ENCODE measurements at places on chromosomes 4 and X.

DNA sequence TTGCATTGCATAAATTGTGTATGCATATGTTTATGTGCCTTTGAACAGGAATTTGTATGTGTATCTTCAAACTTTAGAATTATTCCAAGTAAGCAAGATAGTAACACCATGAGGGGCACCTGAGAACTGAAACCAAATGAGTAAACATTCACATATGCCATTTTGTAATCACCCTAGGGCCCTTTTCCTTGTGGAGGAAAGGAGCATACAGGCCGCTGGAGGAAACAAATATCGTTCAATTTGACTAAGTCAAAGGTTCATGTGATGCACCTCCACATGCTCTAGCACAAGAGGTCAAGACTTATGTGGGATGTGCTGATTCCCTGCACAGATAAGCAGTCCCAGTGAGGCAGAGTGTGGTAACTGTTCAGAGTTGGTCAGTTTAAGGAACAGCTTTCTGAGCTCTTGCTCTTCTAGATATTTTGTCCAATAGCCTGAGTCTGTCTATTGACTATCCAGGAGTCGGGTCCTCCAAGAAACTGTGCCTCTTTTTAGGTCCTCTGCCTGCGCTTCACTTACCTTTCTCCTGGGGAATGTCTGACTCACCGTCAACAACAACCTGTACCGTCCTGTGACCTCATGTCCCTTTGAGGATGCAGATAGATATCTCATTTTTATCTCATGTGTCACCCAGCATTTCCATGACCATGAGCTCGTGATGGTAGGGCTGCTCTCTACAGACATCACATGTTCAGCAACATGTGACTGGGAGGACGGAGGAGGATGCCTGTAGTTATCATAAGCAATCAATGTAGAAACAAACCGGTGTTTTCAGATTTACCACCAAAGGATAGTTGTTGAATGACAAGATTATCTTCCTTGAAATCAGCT, 196.9 kb downstream of the NWD2 start:
- DNase-seq = no peak

GRCh38 chrX:53262189-53262917, 19.0 kb downstream of the IQSEC2 start:
- DNase-seq = no peak

DNA sequence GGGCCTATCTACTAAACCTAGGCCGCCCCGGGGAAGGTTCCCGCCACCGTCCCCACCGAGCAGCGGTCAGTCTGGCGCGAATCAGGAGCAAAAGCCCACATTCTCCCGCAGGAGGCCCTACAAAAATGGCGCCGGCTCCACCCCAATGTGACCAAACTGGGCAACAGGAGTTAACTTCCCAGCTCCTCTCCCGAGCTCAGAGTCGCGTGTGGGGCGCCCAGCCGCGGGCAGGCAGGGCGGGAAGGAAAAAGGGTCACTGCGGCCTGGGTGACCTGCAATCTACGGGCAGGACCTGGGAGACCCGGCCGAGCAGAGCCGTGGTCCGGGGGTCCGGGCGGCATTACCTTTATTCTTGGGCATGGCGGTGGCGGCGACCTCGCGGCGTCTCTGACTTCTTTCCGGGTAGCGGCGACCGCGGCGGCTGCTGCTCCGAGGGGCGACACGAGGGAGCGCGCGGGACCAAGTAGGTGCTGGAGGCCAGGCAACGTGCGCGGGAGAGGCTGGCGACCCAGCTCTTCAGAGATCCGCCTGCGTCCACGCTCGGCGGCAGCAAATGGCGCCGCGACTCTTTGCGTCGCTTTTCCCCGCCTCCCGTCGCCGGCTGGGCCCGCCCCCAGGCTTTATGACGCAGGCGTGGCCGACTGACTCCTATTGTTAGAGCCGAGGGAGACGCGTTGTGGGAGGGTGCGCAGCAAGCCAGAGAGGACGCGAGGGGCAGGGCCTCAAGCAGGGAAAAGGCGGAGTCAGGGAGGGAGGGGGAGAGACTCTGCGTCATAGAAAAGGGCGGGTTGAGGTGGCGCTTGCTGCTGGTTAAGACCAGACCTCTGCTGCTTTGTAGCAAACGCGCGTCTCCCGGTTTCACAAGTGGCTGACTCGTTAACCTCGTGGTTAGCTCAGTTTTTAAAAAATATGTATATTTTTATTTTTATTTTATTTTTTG, at the start of gene EIF1AX:
TSS of gene EIF1AX (minus strand) at position 558 of the 940 bp plus-strand sequence. CDS start at position 360, 198 bp downstream.
- DNase-seq = peak; percentile 95

- DNase-seq = no peak
Measured at GRCh38 chrX:78747489-78747888, at the start of gene LPAR4. LPAR4 (plus strand) TSS chrX:78747720; CDS start chrX:78754870, 7,150 bp downstream.

DNA sequence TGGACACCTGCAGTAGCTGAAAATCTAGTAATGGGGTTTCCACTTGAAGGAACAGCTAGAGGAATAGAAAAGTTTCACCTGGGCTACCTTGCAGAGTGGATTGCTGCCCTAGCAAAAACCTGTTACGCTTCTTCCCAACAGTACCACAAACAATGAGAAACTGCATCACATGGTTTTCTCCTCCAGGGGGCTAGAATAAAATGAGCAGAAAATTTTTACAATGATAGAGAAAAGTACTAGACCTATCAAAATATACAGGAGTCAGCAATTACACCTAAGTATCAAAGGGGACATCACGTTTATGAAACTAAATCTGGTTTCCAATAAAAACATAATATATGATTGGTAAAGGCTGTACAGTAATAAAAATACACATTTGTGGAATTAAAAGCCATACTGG, 423.1 kb upstream of the PITX2 start:
- no peak for DNase-seq

DNA sequence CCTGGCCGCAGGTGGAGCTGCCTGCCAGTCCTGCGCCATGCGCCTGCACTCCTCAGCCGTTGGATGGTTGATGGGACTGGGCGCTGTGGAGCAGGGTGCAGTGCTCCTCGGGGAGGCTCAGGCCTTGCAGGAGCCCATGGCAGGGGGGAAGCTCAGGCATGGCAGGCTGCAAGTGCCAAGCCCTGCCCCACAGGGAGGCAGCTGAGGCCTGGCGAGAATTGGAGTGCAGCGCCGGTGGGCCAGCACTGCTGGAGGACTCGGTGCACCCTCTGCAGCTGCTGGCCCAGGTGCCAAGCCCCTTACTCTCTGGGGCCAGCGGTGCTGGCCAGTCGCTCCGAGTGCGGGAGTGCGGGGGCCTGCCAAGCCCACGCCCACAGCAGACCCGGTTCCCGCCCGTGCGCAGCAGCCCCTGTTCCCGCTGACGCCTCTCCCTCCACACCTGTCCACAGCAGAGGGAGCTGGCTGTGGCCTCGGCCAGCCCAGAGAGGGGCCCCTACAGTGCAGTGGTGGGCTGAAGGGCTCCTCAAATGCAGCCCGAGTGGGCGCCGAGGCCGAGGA, 275.9 kb upstream of the FRG1 start:
- no peak for DNase-seq

- DNase-seq = peak; percentile 15
Measured at GRCh38 chr4:99624141-99624719, 33.4 kb downstream of the C4orf54 start.

GRCh38 chrX:8310409-8310808, 139.3 kb upstream of the VCX2 start:
- no peak for DNase-seq

GRCh38 chrX:121570072-121570841, 522.8 kb downstream of the GLUD2 start:
- no peak for DNase-seq

- no peak for DNase-seq
Measured at GRCh38 chr4:120130786-120131185, 64.1 kb upstream of the MAD2L1 start.

DNA sequence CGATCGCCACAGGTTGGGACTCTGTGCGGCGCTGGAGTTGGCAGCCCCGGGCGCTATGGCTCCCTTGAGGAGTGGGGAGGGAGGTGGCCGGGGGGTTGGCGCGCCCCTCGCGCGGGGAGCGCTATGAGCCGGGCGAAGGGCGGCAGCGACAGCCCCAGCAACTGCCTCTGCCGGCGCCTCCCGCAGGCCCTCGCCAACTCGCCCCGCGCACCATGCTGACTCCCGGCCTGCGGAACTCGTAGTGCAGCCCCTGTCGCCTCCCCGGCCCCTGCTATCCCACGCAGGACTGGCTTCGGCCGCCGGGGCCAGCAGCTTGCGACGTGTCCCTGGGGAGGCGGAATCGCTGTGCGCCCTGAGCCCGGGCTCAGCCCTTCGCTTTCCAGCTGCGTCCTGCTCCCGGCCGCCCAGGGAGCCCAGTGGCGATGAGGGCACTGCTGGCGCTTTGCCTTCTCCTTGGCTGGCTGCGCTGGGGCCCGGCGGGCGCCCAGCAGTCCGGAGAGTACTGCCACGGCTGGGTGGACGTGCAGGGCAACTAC, 415 bp downstream of the SHISA3 start:
- no peak for DNase-seq

- no peak for DNase-seq
Measured at GRCh38 chr4:108570993-108571569, 49.3 kb upstream of the RPL34 start.

DNA sequence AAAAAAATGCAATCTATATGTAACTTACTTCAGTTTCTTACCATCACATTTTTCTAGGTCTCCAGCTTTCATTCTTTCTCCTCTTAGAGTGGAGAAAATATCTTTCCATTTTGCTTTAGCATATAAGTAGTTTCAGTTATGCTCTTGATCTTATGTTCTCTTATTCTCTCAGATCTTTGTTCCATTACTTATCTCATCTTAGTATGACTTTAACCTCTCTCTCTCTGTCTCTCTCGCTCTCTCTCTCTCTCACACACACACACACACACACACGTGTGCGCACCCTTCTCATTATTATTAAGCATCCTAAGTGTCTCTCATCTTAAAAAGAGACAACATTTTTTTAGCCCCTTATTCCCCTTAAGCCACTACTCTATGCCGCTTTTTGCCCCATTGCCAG, 92.8 kb downstream of the FAAH2 start:
- DNase-seq = no peak

DNA sequence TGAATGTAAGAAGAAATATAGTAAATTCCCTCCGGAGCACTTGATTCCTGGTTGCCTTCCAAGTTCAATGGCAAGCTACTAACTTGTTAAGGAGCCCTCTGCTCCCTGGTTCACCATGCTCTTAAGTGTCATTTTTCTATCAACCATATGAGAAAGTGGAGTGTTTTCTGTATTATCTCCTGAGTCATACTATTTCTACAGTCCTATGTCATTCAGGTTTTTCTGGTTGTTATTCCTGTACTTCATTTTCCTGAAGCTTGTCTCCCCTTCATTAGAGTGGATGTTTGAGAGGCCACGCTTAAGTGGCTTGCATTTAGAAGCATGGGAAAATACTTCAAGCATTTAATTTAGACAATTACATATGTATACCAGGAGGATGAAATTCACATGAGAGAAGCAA, 14.7 kb upstream of the EPGN start:
- DNase-seq = no peak

DNA sequence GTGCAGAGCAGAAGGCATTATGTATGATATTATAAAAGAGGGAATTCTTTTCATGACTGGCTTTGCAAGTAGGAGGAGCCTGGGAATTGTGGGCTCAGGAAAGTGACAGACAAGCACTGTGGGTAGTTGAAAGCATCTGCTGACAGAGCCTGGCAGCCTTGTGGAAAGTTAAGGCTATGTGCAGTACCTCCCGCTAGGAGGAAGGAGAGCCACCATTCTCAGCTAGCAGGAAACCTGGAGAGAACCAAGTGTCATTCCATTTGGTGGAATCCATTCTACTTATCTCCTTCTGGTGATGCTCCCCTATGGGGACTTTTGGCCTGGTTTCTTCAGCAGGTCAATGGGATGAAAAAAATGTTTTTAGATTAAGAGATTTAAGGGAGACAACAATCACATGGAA, 81.8 kb downstream of the ASB9 start:
- DNase-seq = no peak

DNA sequence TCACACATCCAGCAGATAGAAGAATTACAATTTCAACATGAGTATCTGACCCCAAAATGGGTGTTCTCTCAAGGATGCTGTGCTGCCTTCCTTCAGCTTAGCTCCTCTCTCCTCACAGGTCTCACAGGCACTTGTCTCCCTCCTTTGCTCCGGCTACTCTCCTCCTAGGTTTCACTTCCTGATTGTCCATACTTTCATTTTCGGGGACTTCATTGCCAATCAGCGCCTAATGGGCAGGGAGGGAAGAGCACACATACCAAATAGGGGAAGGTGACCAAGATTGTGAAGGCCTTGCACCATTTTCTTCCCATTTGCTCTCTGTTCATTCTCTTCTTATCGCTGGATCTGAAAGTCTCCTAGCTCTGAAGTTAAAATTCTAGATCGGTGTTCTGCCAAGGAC, 125.4 kb upstream of the EOLA2 start:
- no peak for DNase-seq

GRCh38 chrX:111200327-111200726, 70.0 kb downstream of the CAPN6 start:
- DNase-seq = no peak

DNA sequence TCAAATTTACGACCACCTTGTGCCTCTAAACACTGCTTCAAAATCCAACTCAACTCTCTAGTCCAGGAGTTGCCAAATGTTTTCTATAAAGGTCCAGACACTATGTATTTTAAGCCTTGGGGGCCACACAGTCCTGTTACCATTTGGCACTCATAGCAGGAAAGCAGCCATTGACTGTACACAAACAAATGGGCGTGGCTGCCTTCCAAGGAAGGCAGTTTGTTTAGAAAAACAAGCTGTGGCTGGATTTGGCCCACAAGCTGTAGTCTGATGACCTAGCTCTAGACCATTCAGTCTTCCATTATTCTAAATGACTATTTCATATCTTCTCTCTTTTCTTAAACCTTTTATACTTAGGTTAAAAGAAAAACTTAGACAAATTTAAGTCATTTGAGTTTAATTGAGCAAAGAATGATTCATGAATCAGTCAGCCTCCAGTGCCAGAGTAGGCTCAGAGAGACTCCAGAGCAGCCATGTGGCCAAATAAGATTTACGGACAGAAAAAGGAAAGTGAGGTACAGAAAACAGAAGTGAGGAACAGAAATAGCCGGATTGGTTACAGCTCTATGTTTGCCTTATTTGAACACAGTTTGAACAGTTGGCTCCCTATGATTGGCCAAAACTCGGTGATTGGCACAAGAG, 825.8 kb upstream of the LCORL start:
- DNase-seq = no peak

- DNase-seq = no peak
Measured at GRCh38 chr4:866068-866760, 40.3 kb upstream of the CPLX1 start.

DNA sequence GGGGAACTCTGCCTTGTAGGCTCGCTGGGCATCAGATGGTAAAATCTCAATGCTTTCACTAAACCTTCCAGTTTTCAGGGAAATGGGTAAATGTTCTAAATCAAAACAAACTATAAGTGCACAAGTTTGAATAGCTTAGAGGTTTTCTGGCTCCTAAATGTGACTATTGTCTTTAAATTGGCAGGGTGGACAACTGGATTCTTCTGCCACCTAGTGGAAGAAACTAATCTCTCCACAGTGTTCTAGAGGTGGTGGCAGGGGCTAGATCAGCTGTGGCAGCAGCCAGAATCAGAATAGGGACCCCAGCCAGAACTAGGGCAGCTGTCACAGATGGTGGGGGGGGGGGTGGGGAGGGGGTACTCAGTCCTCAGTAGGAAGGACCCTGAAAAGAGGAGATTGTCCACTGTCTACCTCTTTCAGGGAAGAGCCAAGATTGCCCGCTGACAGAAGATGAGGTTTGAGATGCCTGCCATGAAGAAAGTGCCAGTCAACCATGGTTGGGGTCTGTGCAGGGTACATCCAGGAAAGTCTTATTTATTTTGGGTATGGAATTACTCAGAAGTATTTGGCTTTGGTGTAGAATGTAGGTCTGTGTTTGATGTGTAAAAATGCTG, 201.4 kb downstream of the CCNG2 start:
- DNase-seq = no peak

Measured in stimulated activated CD4-positive, alpha-beta T cell treated with anti-CD3 and anti-CD28 coated beads, Interleukin-1b, Interleukin-23, amount 100 ng/mL, for 48 hours (primary cell).